ENCODE measurements at places on chromosomes 12 and 14.

DNA sequence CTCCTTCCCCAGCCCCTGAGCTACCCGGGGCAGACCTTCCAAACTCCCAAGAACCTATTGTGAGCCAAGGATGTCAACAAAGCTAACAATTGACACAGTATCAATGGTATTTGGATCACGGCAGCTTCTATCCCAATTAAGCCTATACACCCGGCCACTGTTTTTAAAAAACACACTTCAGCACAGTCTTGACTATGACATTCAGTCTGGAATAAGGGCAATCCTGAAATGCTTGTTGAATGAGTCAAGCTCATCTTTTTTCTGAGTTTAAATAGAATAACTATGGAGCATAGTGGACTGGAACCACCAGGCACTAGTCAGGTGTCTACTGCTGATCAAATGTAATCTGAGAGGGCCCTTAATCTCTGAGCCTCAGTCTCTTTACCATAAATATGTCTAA is 5.7 kb downstream of the DENND5B start:
- DNase-seq, result no peak

DNA sequence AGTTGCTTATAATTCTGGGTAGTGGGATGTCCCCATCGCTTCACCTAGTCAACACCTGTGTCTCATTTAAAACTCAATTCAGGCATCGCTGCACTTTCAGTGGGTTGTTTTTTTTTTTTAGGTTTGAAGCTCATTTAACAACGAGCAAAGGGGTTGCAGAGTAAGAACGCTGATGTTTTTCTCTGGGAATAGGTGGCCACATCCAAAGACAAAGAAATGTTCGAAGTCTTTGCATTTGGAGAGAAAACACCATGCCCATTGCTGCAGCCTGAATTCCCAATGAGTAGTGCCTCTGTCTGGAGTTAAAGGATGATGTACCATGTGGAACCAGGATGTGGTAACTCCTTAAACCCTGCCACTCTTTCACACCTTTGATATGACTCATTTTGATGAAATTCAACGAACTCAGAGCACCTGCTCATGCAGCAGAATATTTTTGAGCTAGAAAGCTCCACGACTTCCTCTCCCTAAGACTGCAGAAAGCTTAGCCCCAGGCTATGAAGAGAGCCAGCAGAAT is 35.1 kb upstream of the BATF start:
- DNase-seq, result no peak

GRCh38 chr12:7346551-7347225 is 42.8 kb downstream of the ACSM4 start:
- no peak for DNase-seq

GRCh38 chr14:32200368-32201192 is 1.3 kb upstream of the RNU6-7 start:
- no peak for DNase-seq

DNA sequence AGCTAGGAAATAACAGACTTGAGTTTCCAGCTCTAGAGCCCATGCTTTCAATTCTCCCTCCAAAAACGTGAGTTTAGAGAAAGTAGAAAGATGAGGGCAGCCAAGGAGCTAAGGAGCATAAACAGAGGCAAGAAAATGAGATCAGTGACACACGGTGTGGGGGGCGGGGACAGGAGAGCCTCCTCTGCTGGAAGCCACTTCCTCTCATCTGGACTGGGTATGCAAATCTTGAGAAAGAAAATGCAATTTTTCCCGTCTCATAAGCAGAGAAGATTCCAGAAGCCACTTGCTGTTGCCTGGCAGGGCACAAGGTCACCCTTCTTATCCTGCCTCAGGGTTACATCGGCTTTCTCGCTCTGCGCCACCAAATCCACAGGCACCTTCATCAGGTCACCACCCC is 6.0 kb downstream of the OR10P1 start:
- DNase-seq, result no peak

DNA sequence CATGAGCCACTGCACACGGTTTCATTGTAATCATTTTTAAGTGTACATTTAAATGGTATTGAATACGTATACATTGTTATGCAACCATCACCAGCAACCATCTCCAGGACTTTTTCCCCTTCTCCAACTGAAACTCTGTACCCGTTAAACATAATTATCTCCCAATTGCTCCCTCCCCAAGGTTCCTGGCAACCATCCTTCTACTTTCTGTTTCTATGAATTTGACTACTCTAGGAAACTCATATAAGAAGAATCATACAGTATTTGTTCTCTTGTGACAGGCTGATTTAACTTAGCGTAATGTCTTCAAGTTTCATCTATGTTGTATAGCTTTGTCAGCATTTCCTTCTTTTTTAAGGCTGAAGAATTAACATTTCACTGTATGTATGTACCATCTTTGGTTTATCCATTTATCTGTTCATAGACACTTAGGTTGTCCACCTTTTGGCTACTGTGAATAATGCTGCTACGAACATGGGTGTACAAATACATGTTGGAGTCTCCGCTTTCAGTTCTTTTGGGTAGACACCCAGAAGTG is 223.1 kb downstream of the EFCAB11 start:
- no peak for DNase-seq

DNA sequence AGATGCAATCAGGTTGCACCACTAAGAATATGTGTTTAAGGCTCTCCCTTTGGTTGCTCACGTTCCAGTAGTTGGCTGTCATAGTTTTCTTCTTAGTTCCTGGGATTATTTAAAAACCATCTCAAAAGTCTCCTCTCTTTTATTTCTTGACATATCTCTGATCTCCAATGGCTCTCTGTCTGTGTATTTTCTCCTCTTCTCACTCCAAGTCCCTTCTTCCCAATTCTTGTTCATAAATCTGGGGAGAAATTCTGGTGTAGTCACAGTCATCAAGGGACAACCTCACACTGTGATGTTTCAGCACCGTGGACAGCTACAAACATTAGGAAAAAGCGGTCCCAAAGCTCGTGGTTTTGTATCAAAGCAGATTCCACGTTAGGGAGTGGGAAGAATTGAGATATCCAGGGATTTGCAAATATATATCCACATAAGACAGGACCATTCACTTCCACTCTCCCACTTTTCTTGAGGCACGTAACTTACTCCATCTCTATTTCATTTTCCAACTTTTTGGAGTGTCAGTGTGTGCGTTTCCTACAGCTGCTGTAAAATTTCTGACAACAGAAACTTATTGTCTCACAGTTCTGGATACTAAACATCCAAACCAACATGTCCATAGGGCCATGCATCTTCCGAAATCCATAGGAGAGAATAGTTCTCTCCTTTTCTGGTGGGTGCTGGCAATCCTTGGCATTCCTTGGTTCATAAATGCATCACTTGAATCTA is 80.6 kb upstream of the TMEM233 start:
- DNase-seq, result peak; percentile 9

- peak; percentile 46 for DNase-seq
Measured at GRCh38 chr12:92827836-92828431, 101.2 kb downstream of the EEA1 start.

DNA sequence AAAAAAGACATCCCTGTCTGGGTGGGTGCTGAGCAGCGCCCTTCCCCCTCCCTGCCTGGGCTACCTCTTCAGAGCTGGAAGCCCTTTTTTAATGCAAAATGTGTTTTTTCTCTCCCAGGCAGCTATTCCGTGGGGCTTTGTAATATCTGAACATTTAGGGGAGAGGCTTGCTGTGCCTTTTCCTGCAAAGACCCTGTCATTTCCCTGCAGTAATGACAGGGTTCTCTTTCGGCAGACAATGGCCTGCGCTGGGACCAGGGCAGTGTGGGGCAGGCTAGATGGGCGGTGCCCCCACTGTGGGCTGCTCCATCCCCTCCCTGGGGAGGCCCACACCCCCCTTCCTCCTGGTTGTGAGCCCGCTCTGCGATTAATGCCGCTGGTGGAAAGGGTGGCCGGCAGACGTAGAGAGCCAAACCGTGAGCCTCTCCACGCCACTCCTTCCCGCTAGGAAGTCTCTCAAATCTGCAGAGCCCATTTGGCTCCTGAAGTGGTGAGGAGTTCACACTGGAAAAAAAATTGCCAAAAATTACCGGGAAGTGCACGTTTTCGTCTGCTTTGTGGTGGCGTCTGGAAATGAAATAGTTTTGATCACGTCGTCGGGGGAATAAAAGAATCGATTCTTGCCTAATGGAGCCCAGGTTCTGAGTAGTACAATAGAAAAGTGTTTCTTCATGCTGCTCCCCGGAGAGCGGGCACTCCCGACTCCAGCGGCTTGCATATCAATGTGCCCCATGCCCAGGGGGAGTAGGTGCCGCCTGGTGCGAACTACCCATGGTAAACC is 31.5 kb downstream of the KIF26A start:
- DNase-seq, result no peak

GRCh38 chr12:82436354-82436753 is 78.0 kb downstream of the METTL25 start:
- no peak for DNase-seq
